ENCODE measurements at places on chromosomes 13 and 19.

GRCh38 chr13:34070006-34070405, 252.1 kb downstream of the RFC3 start:
- DNase-seq = no peak

GRCh38 chr13:41568972-41569351, 111.6 kb downstream of the RGCC start:
- DNase-seq = no peak

DNA sequence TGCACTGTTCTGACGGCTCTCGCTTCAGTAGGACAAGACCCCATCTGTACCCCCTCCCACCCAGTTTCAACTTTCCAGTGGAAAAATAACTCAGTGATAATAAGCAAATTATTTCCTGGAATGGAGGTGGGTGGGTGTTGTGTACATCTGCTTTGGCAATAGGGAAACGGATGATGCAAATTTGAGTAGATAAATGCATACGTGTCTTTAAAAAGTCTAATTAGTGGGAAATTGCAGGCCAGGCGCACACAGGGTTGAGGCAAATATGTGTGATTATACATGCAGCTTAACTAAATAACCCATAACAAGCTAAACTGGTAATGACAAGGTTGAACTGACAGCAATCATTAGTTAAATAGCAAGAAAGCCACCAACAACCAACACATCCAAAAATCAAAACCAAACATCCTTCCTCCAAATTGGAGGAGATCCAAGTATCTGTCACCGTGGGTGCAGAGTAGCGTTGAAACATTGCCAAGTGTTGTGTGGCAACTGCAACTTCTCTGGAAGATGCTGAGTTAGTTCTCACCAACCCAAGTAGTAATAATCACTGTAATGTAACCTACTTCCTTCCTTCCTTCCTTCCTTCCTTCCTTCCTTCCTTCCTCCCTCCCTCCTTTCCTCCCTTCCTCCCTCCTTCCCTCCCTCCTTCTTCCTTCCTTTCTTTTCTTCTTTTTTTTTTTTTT, 54.6 kb downstream of the TRPM4 start:
- DNase-seq = peak; percentile 88

DNA sequence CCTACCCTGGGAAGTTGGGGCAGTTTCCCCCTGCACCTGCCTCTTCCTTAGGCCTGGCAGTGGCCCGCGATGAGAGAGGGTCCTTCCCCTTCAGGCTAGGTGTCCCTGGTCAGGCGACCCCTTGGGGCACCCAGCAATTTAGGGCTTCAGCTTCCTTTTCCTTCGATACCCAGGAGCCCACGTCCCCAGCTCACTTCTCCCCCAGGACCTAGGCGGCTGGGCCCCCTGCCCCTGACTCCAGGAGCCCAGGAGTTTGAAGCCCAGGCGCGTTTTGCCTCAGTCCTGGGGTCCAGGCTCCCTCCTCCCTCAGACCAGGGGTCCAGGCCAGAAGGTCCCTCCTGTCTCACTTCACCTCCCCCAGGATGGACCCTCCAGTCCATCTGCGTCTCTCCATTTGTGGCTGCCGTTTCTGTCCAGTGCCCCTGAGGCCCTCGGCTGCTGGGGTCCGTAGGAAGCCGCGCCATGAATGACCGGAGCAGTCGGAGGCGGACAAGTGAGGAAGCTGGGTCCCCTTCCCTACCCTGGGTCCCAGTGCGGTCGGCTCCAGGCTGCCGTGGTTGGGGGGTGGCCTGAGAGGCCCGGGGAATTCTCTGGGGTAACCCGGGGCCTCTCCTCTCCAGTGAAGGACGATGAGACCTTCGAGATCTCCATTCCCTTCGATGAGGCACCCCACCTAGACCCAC, 714 bp downstream of the CCDC106 start:
- no peak for DNase-seq

- DNase-seq = no peak
These were observed 33.1 kb upstream of the ZNF331 start for GRCh38 chr19:53504885-53505284.

- peak; percentile 10 for DNase-seq
These were observed 58.9 kb upstream of the TM9SF2 start for GRCh38 chr13:99442273-99442895.

- peak; percentile 22 for DNase-seq
These were observed 67.8 kb downstream of the RXFP2 start for GRCh38 chr13:31807090-31807541.

GRCh38 chr13:50162001-50162400, 146.8 kb downstream of the KCNRG start:
- no peak for DNase-seq

GRCh38 chr19:37977992-37978391, 71.0 kb downstream of the SIPA1L3 start:
- DNase-seq = no peak

GRCh38 chr13:89401264-89401675, 1730.1 kb downstream of the SLITRK5 start:
- no peak for DNase-seq

GRCh38 chr19:48746738-48747575, at the start of gene IZUMO1:
TSS of gene IZUMO1 (minus strand) at chr19:48746909. CDS start at chr19:48745859, 1,050 bp downstream.
- DNase-seq = no peak

DNA sequence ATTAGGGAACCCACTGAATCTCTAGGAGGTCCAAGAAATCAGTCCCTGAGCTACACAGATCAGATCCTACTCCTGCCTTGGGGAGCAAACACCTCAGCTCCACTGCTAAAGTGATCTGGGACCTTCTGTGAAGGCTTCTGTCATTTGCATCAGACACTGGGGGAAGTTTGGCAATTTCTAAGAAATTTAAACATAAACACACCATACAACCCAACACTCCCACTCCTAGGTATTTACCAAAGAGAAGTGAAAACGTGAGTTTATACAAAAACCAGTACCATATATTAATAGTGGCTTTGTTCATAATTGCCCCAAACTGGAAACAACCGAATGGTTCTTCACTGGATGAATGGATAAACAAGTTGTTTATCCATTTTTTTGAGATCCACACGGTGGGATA, 7.3 kb upstream of the TYROBP start:
- no peak for DNase-seq

DNA sequence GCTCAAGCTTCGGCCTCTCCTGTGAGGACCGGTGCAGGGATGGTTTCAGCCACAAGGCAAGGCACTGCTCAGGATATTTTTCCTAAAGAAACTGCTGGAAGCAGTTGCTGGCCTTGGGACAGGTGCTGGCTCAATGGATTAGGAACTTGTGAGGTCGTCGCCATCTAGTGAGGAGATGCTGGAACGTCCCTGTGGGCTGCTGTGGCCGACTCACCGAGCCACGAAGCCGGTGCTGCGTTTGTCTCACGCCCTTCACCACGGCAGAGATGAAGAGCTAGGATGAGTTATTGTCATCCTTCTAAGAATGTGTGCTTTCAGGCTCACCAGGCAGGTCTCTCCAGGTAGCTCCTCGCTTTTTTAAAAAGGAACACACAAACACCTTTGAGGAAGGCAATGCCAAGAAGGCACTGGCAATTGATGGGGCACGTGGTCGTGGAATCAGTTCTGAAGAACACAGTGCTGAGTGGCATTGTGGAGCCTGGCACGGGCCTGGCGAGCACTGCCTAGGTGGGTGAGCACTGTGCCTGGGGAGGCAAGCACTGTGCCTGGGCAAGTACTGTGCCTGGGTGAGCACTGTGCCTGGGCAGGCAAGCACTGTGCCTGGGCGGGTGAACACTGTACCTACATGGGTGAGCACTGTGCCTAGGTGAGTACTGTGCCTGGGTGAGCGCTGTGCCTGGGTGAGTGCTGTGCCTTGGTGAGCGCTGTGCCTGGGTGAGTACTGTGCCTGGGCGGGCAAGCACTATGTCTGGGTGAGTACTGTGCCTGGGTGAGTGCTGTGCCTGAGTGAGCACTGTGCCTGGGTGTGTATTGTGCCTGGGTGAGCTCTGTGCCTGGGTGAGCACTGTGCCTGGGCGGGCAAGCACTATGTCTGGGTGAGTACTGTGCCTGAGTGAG, 140.4 kb downstream of the TEX29 start:
- DNase-seq = peak; percentile 92

- DNase-seq = no peak
These were observed 23.7 kb upstream of the SEMA6B start for GRCh38 chr19:4582980-4583842.

GRCh38 chr19:17579661-17580244, 24.3 kb downstream of the COLGALT1 start:
- no peak for DNase-seq

- DNase-seq = no peak
These were observed 3.7 kb downstream of the PTOV1 start for GRCh38 chr19:49854378-49855263.

DNA sequence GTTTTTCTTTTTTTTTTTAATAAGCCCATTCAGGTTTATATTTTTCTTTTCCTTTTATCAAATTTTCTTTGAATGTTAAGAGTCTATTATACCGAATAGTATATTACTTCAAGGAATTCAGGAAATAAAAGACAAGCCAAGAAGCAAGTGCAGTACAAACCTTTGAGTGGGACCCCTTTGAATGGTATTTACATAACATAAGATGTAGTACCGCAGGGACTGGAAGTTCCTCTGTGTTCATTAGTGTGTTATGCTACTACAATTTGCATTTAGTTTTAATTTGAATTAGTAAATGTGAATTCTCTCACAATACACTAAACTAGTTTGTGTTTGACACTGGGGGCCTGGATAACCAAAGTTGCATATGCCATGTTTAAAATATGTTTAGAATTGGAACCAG, 339.5 kb downstream of the DCT start:
- no peak for DNase-seq

- peak; percentile 38 for DNase-seq
These were observed 5.7 kb upstream of the CDC42EP5 start for GRCh38 chr19:54478677-54479266.

DNA sequence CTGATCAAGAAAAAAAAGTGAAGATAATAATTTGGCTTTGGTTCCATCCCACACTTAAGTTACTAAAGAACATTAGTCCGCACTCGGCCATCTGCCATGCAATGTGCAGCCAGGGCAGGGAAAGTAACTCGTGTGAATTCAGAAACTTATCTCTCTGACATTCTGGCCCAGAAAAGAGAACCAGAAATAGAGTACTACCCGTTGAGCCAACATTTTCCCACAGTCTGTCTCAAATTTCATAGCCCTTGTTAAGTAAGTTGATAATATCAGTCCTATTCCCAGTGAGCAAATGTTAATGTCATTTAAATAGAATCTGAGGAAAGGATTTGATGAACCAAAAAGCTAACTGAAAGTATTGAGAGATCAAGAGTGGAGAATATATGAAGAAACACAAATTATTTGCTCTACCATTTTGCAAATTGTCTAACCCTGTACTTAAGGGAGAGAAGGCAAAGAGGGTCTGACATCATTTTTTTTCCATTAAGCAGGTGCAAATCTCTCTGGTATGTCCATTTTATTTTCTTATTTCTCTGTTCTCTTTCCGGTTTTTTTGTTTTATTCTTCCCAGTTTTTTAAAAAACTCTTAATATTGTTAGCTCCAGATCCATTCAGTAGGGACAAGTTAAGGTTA, 156.3 kb downstream of the NDFIP2 start:
- DNase-seq = no peak

DNA sequence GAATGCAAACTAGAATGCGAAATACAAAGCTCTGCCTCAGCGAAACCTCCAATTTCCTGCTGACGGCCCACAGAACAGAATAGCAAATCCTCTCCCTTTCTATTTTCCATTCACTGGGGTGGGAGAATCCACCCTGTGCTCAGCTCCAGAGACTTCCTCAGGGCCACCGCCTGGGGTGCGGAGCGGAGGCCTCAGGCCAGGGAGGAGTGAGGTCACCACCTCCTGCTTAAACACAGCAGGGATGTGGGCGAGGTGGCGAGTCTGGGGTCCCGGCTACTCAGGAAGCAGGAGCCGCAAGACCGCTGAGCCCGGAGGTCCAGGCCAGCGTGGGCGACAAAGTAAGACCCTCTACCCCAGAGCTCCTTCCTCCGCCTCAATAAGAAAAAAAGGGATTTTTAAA, 666 bp upstream of the ZNF320 start:
- no peak for DNase-seq

DNA sequence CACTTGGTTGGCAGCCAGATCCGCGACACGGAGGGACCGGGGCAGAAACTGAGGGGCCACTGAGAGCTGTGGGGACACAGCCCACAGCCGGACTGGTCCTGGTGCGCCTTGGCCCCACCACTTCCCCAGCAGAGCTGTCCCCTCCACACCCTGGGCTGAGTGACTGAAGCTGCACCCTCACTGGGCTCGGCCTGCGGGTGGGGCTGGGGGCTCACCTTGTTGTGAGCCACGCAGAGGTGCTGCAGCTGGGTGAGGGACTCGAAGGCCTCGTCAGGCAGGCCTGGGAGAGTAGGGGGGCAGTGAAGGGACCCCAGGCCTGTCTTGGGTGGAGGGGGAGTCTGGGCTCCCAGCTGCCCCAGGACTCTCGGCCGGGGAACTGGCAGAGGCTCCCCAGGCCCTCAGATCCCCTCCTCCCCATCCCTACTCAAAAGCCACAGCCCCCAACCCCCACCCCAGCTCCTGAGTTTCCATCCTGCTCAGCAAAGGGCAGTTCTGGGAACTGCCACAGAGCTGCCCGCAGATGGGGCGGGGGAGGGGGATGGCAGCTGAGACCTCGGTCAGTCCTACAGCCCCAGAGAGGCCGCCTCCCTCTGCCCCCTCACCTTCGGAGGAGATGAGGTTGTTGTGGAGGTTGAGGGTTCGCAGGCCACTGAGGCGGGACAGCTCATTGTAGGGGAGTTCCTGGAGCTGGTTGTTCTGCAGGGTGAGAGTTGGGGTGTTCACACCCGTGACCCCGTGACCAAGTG, 2.3 kb downstream of the PODNL1 start:
- DNase-seq = no peak

- peak; percentile 57 for DNase-seq
These were observed 7.0 kb downstream of the KLF5 start for GRCh38 chr13:73065665-73066340.

- no peak for DNase-seq
These were observed 11.6 kb downstream of the HSH2D start for GRCh38 chr19:16155128-16155527.

DNA sequence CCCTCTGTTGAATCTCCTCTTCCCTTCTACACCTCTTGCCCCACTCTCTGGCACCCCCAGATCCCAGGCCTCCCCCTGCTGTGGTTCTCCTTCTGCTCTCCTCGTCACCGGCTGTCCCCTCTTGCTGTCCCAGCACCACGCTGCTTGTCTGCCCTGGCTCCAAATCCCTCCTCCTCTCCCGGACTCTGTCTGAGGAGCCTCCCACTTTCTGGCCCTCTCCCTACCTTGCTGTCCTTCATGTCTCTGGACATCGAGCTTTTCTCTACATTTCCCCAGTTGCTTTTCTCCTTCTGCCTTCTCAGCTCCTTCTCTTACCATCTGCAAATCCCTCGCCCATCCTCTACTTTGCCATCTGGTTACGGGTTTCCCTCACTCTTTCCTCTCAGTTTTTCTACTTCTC, 1.2 kb downstream of the ZNF347 start:
- no peak for DNase-seq

- DNase-seq = no peak
These were observed 767.6 kb upstream of the SLITRK1 start for GRCh38 chr13:84649853-84650252.

GRCh38 chr19:48301886-48302599, 23.3 kb upstream of the EMP3 start:
- no peak for DNase-seq

Measured in COR-L47 (cell line).